ENCODE measurements at places on chromosomes 1 and 21. TPM values are rescaled to one million over a fixed set of nuclear protein-coding genes. Genes with fewer than 3 reads are reported as not detected.
A peak's percentile ranks its signal among the peaks of the same experiment; 100 is the strongest.

GJA9 gene
- not detected for polyA plus RNA-seq

SUSD4 gene
- not detected for polyA plus RNA-seq

PIGR gene
- not detected for polyA plus RNA-seq

OLFML2B gene
- polyA plus RNA-seq, result 0.18 TPM

NCMAP gene
- polyA plus RNA-seq, result not detected

LCE3E gene
- not detected for polyA plus RNA-seq

ACTL8 gene
- polyA plus RNA-seq, result not detected

GRCh38 chr1:235483090-235483489 is 21.2 kb downstream of the B3GALNT2 start:
- DNase-seq, result no peak

- DNase-seq, result peak; percentile 19
Observed at GRCh38 chr1:190957565-190957964, 479.9 kb upstream of the BRINP3 start.

- DNase-seq, result peak; percentile 12
Observed at GRCh38 chr1:117828201-117828600, 101.2 kb downstream of the GDAP2 start.

DNA sequence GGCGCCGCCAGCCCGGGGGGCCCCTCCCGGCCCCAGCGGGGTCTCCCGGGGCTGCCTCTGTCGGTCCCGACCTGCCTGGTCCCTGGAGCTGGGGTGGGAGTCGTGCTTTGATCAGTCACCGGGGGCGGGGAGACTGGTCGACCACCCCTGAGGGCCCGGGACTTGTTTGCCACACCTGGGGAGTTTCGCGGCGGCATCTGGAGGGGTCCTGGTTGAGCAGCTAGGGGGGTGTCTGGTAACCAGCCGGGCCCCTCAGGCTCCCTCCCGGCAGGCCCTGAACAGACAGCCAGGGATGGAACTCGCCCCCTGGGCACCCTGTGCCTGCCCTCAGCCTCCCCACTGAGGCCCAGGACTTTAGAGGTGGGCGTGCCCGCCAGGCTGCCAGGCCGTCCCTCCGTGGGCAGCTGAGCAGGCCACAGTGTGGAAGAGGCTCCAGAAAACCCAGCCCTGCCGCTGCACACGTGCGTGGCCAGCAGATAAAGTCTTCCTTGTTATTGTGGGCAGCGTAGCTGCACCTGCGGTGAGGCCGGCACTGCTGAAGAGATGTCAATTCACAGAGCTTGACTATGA is 13.3 kb upstream of the SAMD11 start:
- no peak for DNase-seq

DNA sequence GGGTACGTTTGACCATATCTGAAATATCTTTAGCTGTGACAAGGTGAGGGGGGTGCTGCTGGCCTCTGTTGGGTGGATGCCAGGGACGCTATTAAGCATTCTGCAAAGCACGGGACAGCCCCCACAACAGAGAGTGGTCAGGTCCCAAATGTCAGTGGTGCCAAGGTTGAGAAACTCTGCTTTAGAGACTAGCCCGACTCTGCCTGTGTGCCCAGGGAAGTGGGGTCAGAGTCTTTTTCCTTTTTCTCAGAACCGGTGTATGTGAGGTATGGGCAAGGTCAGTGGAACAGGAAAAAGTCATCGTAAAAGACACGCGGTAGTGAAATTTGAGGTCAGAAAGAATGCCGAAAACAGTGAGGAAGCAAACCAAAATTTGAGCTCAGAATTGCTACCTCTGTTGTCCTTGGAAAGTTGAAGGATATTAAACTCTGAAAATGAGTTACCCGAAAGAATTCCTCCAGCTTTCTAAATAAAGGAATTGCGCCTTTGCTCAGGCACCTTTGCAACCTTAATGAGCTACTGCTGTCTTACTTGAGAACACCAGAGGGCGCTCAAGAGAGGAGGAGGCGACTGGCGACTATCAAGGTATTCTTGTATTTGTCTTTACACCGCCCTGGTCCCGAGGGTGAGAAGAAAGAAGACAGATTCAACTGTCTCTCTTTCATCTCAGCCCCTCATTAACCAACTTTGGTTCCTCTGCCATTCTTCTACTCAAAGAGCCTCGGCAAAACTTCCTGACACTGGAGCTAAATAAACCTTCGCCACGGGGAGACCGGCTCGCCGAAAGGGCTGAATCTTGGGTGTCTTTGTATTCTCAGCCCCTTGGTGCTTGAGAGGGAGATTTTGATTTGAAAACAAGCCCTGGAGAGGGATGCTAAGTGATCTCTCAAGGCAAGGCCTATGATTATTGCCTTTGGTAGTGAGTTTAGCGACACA is 85.4 kb upstream of the OLIG2 start:
- DNase-seq, result peak; percentile 40

DNA sequence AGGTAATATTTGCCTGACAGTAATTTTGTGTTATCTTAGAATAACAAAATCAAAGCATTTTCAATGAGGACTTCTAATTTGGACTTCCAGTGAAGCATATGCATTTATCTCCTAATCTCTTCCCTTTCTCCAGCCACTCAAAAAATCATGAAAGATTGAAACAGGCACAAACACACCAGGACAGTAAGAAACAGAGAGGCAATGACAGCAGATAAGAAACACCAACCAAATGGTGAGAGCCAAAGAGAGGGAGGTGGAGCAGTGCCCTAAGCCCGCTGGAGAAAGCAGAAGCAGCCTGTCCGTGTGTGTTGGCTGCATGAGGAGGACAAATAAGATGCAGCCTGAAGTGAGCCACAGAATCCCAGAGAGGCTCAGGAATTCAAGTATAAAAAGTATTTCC is 39.0 kb downstream of the SLC44A3 start:
- DNase-seq, result no peak

DNA sequence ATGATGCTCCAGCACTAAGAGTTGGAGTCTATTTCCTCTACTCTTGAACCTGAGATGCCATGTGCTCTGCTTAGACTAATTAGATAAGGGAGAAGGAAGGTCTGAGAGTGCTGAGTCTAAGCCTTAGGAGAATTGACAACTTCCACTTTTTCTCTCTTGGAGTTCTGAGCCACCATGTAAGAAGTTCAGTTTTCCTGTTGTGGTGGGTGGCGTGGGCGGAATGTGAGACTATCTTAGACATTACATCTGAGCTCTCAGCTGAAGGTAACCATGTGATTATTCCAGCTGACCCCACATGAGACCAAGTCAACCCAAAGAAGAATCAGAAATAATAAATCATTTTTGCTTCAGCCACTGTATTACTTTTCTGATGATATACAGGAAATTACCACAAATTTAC is 404.5 kb upstream of the LRRC7 start:
- no peak for DNase-seq

DNA sequence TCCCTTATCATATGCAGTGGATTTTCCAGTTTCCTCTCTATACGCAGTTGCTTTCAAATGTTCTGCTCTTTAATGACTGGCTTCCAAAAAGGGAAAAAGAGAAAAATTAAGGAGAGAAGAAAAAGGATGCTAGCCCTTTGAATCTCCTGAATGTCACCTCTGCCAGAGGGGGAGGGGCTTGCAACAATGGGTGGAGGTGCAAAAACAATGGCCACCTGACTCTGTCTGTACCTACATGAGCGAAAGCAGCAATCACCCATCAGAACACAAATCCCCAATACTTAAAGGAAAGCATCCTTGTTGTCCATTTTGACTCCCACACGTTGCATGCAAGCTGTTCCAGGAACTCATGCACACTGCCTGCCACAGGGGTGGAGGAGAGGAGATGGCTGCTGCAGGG is 61.2 kb downstream of the CCDC30 start:
- DNase-seq, result no peak

GRCh38 chr1:204495777-204496176 is 1.2 kb upstream of the PIK3C2B start:
- DNase-seq, result no peak

DNA sequence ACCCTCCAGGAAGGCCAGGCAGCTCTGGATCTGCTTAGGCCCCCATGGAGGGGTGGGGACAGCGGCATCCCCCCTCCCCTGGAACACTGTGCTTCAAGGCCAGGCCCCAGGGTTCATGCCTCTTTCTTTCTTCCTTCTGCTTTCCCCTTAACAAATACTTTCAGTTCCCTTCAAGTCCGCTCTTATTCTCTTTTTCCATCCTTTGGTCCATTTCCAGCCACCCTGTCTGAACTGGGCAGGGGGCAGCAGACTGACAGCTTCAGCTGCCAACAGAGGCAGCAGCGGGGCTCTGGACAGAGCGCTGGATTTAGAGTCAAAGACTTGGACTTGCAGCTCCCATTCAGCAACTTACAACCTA is 1.1 kb upstream of the CD244 start:
- DNase-seq, result no peak

DNA sequence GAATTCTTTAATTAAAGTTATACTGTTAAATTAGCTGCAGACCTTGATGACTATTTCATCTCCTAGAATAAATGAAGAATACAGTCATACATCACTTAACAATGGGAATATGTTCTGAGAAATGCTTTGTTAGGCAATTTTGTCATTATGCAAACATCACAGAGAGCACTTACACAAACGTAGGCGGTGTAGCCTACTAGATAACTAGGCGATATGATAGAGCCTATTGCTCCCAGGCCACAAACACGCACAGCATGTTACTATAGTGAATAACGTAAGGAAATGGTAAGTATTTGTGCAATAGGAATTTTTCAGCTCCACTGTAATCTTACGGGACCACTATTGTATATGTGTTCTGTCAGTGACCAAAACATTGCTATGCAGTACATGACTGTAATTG is 37.6 kb upstream of the DESI2 start:
- no peak for DNase-seq

- DNase-seq, result no peak
Observed at GRCh38 chr1:173715538-173715844, 710 bp downstream of the KLHL20 start.

DNA sequence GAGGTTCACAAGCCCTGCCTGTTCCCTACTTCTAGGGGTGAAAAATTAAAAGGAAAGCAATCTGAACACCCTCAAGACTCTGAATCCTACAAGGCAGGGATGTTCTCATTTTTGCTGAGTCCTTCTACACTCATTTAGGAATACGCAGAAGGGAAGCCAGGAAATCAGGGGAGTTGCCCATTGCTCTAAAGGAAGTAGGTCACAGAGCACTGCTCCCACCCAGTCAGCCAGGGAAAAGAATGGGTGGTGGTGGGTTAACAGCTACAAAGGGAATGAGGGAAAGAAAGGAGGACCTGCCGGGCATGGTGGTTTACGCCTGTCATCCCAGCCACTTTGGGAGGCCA is 2.4 kb upstream of the CTTNBP2NL start:
- peak; percentile 77 for DNase-seq

DNA sequence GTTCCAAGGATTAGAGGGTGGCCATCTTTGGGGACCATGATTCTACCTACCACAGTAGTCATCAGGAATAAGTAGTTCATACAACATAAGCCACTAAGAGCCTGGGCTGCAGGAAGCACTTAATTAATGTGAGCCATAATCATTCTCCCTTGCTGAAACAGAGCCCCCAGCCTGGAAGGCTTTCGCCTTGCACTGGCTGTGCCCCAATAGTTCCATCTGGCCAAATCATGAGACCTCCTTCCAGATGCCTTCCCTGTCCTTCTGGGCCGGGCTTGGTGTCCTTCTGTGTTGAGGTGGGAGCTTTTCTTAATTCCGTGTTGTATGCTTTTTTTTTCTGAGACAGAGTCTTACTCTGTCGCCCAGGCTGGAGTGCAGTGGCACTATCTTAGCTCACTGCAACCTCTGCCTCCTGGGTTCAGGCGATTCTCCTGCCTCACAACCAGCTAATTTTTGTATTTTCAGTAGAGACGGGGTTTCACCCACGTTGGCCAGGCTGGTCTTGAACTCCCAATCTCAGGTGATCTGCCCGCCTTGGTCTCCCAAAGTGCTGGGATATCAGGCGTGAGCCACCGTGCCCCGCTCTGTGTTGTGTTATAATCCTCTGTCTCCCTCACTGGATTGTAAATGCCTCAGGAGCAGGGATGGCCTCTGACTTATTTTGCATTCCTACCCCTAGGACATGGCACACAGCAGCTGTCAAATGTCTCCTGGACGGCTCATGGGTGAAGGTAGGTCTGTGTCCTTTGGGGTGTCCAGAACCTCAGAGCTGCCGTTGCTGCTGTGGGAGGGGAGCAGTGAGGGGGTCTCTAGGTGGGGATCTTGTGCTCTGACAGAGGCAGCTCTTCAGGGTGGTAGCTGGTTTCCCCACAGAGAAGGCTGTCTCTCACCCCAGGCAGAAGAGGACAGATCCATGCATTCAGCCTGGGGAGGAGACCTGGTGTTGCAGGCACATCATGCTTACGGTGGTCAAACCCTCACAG is 10.1 kb downstream of the GNG4 start:
- DNase-seq, result no peak

DNA sequence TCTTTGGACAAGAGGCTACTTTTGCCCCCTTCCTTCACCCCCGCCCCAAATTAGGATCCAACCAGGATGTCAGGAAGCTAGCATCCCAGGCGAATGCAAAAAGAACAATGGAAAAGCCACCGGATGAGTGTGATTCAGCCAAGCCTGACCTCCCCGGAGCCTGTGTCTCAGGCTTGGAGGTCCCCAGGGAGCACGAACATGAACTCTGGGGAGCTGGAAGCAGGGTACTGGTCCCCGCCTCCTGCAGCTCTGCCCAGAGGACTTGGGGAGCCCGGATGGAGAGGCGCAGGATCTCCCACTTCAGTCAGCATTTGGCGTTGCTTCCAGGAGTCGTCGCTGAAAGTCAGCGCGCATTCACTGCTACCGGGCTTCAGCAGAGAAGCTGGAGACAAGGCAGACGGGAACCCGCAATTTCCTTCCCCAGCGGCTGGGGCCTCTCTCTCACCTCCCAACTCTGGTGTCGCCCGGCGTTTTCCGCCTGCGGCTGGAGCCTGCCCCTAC is 1.8 kb upstream of the TBX15 start:
- DNase-seq, result no peak

- DNase-seq, result no peak
Observed at GRCh38 chr1:8845104-8846097, 28.0 kb upstream of the RERE start.
